Stromal cell of bone marrow (primary cell): ENCODE measurements at places on chromosomes 4 and X.

DNA sequence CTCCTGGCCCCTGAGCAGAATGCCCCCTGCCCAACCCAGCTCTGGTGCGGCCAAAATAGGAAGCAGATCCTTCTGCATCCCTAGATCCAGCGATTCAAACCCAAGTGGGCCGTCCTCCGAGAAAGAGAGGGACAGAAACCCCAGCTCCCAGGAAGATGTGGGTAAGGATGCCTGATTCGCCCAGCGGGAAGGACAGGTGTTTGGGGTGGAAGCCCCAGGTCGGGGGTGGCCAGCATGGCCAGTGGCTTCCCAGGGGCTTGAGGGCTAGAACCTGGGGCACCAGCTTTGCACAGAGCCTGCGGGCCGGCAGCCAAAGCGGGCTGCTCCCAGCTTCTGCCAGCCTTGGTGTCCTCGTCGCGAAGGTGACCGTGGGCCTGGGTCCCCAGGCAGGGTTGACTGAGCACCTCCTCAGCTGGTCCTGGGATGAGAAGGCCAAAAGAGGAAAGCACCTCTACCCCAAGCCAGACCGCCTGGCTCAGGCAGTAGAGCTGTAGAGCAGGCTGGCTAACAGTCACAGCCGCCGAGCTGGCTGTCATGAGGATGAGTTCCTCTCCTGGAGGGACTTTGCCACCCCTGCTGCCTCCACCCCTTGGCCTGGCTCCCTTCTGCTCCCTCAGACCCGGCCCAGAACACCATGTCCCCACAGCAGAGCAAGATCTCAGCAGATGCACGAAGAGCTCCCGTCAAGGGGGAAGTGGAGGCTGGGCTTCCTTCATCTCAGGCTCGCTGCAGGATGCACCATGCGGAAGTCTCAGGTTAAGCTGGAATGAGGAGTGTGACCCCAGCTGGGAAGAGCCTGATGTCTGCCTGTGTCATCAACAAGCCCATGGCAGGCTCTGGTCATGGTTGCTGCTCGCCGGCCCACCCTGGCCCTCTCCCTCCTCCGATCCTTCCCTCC lies 59.9 kb downstream of the CPZ start:
- DNase-seq: no peak

DNA sequence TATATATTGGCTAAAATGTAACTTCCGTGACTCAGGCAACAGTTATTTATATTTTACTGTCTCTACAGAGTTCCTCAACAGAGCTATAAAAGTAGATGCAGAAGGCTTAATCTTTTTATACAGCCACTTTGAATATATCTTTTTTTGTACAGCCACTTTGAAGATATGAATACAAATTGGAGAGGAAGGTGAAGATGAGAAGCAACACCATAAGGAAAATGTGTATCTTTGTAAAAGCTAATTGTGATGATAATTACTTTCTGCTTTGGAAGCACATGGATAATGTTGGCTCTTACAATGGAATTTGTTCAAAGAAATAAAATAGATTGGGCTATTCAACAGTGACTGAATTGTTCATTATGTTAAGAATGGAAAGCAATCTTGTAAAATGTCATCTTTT lies 205.8 kb downstream of the ARAP2 start:
- DNase-seq: no peak

GRCh38 chr4:96164814-96165351 lies 325.0 kb downstream of the PDHA2 start:
- DNase-seq: peak; percentile 80

- DNase-seq: no peak
Measured at GRCh38 chrX:37786624-37787422, 7.0 kb downstream of the CYBB start.

- no peak for DNase-seq
Measured at GRCh38 chr4:7186516-7187167, 5.7 kb upstream of the SORCS2 start.
